ENCODE measurements at places on chromosomes 1 and 21.

DNA sequence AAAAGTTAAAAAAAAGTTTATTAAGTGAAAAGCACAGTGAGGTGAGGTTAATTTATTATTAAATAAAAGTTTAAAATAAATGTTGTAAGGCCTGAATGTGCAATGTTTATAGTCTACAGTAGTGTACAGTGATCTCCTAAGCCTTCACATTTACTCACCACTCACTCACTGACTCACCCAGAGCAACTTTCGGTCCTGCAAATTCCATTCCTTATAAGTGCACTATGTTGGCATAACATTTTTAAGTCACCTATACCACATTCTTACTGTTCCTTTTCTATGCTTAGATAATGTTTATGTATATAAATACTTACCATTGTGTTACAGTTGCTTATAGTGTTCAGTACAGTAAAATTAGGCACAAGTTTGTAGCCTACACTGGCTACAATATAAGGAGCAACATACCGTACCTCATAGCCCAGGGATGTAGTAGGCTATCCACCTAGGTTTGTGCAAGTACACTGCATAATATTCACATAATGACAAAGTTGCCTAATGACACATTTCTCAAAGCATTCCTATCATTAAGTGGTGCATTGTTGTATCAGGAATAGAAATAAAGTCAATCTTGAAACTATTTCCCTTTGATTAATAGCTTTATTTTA, 426.5 kb upstream of the BRINP3 start:
- no peak for DNase-seq

- no peak for DNase-seq
Observed at GRCh38 chr1:85295654-85296053, 19.2 kb upstream of the BCL10 start.

GRCh38 chr1:30823627-30823968, 66.0 kb upstream of the LAPTM5 start:
- no peak for DNase-seq

- DNase-seq = peak; percentile 51
Observed at GRCh38 chr1:147246910-147247655, 4.6 kb downstream of the CHD1L start.

DNA sequence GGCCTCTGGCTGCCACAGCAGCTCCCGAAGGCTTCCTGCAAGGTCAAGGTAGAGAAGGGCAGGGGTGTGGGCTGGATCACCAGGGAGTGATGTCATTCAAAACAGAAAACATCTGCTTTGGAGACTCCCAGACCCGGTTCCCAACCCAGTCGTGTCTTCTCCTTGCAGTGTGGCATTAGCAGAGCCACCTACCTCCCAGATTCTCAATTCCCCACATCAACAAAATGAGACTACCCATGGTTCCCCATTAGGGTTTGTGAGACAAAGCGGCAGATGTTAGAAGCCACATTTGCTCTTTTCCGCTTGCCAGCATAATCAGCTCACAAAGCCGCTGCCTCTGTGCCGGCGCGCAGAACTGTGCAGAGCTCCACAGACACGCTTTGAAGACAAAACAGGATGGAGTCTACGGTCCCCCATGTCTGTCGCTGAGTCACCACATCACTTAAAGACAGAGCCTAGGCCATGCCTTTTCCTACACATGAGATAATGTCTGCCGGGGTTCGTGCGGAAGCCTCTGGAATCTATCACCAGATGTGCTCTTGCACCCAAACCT, 12.5 kb downstream of the KIF17 start:
- DNase-seq = no peak

DNA sequence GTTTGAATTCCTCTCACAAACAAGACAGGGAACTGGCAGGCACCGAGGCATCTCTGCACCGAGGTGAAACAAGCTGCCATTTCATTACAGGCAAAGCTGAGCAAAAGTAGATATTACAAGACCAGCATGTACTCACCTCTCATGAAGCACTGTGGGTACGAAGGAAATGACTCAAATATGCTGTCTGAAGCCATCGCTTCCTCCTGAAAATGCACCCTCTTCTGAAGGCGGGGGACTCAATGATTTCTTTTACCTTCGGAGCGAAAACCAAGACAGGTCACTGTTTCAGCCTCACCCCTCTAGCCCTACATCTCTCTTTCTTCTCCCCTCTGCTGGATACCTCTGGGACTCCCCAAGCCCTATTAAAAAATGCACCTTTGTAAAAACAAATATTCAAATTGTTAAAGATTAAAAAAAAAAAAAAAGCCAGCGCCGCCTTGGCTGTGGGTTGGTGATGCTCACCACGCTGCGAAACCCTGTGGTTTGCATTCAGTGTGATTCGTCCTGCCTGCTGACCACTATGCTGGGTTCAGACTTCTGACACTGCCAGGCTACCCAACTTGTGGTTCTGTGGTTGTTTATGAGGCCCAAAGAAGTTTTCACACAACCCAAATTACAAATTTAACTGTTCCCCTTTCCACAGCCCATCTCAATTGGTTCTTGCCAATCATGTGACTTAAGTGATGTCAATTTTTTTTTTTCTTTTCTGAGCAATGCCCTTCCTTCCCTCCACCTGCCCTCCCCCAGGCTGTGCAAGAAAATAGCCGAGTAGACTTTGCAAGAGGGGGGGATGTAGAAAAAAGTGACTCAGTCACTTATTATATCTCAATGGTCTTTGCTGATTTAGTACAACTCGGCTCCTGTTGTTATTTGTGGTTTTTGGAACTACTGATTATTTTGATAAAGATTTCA, at the start of gene RUNX1:
TSS of gene RUNX1 (minus strand) at position 597 of the 912 bp plus-strand sequence.
- DNase-seq = peak; percentile 97

Data from HL-60 (cell line).